ENCODE measurements at places on chromosomes 7 and 10. TPM values are rescaled to one million over a fixed set of nuclear protein-coding genes. Genes with fewer than 3 reads are reported as not detected.
A peak's percentile ranks its signal among the peaks of the same experiment; 100 is the strongest.

DNA sequence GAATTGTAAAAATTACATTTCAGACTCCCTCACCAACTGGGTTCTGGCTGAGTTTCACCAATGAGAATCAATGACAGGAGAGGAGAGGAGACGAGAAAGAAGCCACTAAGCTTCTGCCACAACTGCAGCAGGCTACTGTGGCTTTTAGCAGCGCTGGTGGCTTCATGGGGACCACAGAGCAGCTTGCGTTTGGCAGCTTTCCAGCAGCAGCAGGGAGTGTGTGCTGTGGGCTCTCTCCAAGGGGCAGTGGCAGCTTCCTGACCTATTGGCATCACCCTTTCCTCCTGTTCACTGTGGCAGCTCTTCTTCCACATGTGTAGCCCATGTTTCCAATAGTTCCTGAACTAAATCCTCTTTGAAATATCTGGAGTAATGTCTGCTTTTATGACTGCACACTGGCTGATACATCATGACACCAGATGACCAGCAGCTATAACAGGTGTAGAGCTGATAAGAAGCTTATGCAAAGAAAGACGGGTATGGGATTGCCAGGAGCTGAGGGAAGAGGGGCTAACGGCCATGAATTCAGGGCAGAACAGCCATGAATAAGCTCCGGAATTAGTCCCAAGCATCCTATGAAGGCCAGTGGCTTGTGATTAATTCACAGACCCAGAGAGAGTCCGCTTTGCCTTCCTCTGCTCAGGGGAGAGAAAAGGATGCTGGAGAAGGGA lies 46.8 kb downstream of the KCNH2 start:
- DNase-seq = no peak

DNA sequence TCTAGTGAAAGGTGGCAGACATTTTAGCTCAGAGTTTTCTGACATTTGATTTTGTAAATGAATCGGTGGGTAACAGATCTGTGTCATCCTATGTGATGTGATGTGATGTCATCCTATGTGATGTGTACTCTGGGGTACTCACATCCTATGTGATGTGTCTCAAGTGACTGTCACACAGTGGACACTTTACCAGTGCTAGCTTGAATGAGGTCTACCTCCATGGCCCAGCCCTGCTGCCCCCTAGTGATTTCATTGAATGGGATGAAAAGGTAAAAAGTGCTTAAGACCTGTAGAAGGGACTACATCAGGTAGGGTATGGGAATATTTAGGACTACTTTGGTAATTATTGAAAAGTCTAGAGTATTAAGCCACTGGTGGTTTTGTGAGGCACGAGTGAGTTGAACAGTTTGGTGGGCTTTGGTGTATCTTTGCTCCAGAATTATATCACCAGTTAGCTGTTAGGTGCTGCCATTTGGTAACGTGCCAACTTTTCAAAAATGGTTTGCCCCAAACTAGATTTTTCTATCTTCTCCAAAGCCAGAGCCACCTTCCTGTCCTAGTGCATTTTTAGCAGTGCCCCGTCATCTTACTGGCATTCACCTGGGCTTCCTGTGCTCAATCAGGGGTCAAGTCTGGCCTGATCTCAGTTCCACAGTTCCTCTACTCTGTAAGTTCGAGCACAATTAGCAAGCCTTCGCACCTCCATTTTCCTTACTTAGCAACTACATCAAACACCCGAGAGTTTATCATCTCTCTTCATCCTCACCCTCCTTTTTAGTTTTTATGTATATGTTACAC lies 9.7 kb downstream of the EIF4H start:
- peak; percentile 64 for DNase-seq

Gene CDHR1
- total RNA-seq = not detected

DNA sequence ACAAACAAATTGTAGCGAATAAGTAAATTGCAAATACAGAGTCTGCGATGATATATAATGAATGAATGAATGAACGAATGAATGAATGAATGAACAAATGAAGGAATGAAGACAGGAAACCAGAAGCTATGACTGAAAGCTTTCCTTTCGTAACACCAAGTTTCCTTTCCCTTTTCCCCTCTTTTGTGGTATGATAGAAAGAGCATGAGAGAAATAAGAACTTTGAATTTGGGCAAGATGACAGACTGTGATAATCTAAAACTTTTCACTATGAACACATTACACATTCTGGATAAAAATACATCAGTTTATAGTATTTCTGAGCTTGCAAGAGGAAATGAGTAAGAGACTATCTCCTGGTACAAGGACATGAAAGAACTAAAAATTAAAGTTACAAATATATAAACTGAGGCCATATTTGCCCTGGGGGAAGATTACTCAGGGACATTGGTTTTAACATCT lies 8.4 kb upstream of the UCN3 start:
- no peak for DNase-seq

Gene CCDC186
- total RNA-seq = 9.8 TPM

Gene IGF2BP3
- total RNA-seq = 44.0 TPM

DNA sequence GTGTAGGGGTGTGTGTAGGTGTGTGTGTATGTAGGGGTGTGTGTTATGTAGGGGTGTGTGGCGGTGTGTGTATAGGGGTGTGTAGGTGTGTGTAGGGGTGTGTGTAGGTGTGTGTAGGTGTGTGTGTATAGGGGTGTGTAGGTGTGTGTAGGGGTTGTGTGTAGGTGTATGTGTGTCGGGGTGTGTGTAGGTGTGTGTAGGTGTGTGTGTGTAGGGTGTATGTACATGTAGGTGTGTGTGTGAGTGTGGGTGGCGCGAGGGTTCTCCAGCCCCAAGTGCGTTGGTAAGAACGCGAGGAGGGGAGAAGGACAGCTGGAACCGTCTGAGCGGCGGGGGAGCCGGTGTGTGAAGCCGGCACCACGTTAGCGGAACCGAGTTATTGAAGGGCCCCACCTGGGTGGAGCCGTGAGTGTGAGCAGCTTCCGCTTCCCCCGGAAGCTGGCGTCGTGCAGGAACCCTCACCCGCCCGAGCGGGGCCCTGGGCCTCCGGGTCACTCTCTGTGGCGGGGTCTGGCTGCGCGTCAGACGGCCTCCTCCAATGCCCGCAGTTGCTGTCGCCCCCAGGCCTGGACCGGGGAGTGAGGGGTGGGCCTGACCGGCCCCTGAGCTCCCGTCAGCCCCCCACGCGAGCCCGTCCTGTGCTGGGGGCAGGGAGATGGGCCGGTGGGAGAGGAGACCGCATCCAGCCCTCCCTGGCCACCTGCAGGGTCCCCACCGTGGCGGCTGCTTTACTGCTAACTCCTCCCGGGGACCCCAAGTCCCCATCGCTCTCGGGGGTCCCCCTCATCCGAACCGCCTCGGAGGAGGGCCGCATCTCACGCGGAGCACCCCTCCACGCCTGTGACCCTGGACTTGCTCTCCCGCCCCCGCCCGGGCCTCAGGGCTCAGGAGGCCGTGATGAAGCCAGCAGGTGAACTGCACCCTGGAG lies 49.6 kb upstream of the PSMG3 start:
- DNase-seq = no peak

DNA sequence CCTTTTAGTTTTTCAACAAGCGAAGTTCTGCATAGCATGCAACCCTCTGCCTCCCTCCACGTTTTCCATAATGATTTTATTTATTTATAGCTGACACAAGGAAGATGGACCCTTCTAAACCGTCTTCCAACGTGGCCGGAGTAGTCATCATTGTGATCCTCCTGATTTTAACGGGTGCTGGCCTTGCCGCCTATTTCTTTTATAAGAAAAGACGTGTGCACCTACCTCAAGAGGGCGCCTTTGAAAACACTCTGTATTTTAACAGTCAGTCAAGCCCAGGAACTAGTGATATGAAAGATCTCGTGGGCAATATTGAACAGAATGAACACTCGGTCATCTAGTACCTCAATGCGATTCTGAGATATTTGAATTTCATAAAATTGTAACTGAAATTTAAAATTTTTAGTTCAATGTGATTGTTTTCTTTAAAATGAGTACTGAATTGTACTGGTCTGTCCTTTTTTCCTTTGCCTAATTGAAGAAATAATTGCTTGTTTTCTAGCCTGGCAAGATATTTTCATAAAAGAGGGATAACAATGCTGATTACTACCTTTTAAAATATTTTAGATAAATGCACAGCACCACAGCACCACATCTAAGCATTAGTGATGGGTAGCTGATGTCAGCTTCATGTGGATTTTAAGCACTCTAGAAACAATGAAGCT lies 41.5 kb upstream of the SLC39A12 start:
- peak; percentile 53 for DNase-seq

DNA sequence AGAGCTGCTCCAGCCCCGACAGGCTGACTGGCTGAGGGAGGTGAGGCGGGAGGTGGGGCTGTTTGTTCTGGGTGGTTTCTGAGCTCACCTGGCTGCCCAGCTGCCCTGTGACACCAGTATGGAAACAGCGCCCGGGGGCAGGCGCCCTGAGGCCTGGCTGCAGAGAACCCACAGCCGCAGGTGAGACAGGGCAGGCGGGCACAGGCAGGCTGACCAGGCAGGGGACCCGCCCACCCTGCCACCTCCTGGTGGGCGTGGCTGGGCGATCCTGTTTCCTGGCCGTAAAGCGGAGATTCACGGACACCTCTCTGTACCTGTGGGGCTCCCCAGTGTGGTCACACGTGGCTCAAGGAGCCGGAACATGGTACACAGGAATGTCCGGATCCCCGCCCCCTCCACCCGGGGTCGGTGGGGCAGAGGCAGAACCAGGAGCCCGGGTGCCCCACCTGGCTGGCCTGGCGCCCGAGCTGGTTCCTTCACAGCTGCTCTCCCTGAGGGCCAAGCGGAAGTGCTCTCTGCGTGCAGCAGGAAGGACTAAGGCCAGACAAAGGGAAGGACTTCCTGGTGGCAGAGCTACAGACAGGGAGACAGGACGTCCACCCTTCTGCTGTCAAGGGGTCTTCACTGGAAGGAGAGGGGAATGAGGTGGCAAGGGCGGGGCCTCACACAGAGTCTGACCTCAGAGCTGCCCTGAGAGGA lies 3.9 kb downstream of the MICALL2 start:
- DNase-seq = peak; percentile 99

Gene ADCY1
- not detected for total RNA-seq

DNA sequence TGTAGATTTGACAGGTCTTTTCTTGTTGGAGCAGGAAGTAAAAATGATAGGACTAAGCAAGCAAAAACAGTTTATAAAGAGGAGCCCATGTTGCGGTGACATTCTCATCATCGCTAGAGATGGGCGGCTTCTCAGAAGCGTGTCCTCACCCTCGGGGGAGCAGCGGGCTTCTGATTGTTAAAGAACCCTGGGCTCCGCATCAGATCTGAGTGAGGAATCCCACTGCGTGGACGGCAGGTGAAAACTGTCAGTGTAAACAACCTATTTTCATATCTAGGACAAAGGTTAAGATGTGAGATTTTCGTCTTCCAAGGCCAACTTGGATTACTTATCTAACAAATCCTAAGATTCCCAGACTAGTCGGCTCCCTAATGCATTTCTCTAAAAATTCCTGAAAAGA lies 177.6 kb downstream of the ADARB2 start:
- DNase-seq = no peak

Gene PI4K2A
- total RNA-seq = 11.2 TPM

Gene TMEM176A
- total RNA-seq = 0.39 TPM

- peak; percentile 3 for DNase-seq
Observed at GRCh38 chr10:127774766-127775559, 38.0 kb downstream of the FOXI2 start.

DNA sequence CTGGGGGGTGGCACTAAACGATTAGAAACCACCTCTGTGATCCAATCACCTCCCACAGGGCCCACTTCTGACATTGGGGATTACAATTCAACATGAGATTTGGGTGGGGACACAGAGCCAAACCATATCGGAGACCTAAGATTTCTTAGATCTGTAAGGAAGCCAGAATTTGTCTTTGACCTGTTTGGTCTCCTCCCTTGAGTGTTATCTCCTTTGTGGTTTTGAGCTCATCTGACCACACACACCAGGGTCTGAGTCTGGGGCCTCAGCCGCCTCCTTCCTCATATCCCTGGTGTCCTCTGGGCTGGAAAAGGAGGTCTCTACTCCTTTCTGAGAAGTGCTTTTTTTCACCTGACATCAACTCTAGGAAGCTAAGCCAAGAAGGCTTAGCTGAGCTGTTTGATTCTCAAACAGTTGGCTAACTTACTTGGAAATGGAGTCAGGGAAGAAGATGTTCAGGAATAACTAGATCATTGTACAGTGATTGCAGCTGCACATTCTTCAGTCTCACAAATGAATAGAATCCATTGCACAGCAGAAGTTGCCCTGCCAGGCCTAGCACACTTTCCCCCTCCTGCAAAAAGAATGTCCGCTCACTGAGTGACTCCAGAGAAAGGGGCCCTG lies 167.4 kb downstream of the ARHGAP21 start:
- DNase-seq = no peak

Gene NUPR2
- not detected for total RNA-seq

DNA sequence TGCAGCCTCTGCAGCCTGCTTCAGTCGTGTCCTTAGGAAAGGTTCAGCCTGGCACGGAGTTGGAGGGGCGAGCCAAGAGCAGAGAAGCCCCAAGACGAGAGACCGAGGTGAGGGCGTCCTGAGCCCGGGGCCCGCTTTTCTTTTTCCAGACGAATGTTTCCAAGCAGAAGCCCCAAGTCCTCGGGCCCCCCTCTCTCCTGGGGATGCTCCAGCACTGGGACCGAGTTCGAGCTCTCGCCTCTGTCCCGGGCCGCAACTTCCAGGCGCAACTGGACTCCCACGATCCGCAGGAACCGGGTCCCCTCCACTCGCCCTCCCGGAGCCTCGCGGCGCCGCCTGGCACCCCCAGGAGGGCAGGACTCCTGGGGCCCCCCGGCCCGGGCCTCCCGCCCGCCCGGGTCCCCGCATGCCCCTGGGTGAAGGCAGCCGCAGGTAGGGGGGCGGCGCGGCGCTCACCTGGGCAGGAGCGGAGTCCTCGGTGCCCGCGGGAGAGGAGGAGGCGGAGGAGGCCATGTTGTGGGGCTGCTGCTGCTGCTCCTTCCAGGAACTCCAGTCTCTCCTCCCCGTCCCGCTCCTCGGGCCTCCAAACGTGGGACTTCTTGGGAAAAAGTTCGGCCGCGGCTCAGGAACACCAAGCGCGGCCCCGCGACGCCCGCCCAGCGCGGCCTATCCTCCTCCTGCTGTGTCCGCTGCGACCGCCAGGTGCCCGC lies 45.3 kb upstream of the CDK1 start:
- peak; percentile 85 for DNase-seq

GRCh38 chr7:74217455-74218342 lies 7.9 kb downstream of the LAT2 start:
- no peak for DNase-seq

DNA sequence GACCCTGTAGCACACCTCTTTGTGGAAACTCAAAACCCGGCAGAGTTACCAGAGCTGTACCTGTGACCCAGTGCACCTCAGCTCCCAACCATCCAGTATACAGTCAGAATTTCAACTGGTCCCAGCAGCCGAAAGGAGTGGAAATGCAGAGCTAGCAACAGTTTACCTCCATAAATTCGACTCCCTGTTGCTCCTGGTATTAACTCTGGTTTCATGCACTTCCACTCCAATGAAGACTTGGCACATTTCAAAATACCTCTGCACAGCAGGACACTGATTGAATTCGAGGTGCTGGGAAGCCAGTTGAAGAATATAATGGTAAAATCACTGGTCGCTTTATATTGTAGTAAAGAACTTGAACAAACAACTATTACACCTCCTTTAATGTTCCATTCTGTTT lies 17.9 kb upstream of the TIAL1 start:
- DNase-seq = no peak

DNA sequence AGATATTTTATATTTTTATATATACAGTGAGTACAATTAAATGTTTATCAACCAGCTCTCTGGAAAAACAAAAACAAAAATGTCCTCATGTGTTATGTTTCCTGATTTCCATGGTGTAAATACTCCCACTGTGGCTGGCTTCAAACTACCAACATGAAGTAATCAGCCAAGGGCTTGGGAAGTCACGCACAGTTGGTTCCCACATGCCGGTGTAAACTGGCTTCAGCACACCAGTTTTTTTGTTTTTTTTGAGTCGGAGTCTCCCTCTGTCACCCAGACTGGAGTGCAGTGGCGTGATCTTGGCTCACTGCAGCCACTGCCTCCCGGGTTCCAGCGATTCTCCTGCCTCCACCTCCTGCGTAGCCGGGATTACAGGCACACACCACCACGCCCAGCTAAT lies 11.8 kb downstream of the OSBPL3 start:
- no peak for DNase-seq

Data from HT-29 (cell line).